ENCODE measurements at places on chromosomes 5 and 9. TPM values are rescaled to one million over a fixed set of nuclear protein-coding genes. Genes with fewer than 3 reads are reported as not detected.

Gene ZNF483
- total RNA-seq: 0.60 TPM

Gene GOLGA2
- 137 TPM for total RNA-seq

Gene NEK6
- 225 TPM for total RNA-seq

Gene CCNI2
- not detected for total RNA-seq

Gene PSD2
- total RNA-seq: under 0.01 TPM

Data from smooth muscle cell of the coronary artery (primary cell).